Stimulated activated CD8-positive, alpha-beta memory T cell treated with anti-CD3 and anti-CD28 coated beads, Interleukin-15, amount 100 ng/mL, for 1 hour (primary cell): ENCODE measurements at places on chromosomes 13 and 19.

- no peak for DNase-seq
Observed at GRCh38 chr13:74696148-74696922, 562.1 kb upstream of the KLF12 start.

GRCh38 chr19:9321338-9321737 is 2.6 kb upstream of the ZNF559 start:
- DNase-seq: no peak

- DNase-seq: no peak
Observed at GRCh38 chr19:17739121-17739875, 12.0 kb upstream of the FCHO1 start.

DNA sequence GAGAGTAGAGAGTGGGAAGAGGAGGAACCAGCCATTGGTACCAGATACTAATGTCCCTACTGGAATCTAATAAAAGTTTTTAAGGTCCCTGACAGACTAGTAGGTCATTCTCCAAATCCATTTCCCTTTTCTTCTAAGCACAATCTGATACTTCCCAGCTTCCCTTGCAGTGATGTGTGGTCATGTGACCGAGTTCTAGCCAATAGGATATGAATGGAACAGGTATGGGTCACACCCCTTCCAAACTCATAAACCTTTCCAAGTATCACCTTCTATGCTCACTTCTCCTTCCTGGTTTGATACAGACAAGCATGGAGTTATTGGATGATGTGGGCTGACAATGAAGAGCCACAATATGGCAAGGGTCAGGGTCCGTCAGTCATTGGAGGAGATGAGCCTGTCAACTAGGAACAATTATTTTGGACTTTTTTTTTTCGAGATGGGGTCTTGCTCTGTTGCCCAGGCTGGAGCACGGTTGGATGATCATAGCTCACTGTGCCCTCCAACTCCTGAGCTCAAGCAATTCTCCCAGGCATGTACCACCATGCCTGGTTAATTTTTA is 54.8 kb downstream of the CACNA1A start:
- no peak for DNase-seq

DNA sequence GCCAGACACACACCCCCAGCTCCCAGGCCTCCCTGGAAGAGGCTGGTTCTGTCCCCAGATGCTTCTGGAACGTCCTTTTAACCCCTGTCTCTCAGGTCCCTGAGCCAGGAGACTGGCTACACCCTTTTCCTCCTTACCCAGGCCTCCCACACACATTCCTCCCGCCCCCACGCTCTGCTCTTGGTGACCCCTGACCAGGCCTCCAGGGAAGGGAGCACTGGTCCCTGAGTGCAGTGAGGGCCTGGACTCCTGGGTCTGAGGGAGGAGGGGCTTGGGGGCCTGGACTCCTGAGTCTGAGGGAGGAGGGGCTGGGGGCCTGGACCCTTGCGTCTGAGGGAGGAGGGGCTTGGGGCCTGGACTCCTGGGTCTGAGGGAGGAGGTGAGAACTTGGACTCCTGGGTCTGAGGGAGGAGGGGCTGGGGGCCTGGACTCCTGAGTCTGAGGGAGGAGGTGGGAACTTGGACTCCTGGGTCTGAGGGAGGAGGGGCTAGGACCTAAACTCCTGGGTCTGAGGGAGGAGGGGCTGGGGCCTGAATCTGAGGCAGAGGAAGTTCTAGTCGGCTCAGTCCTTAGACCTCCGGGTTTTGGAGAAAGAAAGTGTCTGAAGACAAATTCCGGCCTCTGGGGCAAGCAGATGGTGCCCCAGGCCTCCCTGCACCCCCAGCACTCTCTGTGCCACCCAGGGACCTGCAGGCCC is 527 bp downstream of the KLK6 start:
- DNase-seq: no peak

- no peak for DNase-seq
Observed at GRCh38 chr19:31616031-31616430, 266.8 kb upstream of the TSHZ3 start.

GRCh38 chr13:46617229-46617721 is 64.3 kb downstream of the LRCH1 start:
- DNase-seq: no peak
